ENCODE measurements at places on chromosomes 3 and 15.

DNA sequence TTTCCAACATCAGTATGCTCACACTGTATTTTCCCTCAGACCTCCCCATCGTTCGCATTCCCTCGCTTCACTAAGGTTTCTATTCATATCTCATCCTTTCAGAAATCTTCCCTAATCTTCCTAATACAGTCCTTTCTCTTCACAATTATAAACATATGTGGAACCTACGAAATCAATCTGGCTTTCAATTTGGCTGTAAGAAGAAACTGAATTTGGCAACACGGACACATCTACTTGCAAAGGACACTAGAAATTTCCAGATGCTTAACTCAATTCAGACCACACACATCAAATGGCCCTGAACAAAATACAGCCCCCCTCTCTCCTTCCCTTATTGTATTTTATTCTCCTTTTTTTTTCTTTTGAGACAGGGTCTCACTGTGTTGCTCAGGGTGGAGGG, 39.1 kb upstream of the TM4SF19 start:
- no peak for DNase-seq

- DNase-seq, result no peak
Measured at GRCh38 chr3:147191795-147192385, 214.5 kb downstream of the ZIC4 start.

DNA sequence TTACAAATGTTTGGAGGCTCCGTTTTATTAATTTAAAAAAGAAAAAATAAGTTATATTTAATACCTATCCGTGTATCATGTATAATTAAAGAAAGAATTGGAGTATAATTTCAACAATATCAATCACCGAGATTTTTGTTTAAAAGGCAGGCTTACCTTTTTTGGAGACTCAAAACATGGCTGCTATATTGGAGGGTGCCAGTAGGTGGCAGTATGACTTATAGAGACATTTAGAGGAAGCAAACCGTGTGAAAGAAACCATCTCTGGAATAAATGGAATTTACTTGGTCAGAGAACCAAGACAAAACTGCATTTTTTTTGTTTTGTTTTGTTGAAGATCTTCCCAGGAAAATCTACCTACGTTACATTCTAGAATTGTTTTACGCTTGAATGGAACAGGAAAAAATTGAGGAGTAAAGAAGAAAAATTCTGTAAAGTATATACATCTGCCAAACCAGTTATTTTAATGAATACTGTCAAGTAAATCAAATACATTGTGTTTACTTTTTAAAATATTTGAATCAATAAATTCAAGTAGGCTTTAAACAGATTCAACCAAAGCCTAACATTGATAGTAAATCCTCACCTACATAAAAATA, 802.6 kb upstream of the ALCAM start:
- DNase-seq, result peak; percentile 3

DNA sequence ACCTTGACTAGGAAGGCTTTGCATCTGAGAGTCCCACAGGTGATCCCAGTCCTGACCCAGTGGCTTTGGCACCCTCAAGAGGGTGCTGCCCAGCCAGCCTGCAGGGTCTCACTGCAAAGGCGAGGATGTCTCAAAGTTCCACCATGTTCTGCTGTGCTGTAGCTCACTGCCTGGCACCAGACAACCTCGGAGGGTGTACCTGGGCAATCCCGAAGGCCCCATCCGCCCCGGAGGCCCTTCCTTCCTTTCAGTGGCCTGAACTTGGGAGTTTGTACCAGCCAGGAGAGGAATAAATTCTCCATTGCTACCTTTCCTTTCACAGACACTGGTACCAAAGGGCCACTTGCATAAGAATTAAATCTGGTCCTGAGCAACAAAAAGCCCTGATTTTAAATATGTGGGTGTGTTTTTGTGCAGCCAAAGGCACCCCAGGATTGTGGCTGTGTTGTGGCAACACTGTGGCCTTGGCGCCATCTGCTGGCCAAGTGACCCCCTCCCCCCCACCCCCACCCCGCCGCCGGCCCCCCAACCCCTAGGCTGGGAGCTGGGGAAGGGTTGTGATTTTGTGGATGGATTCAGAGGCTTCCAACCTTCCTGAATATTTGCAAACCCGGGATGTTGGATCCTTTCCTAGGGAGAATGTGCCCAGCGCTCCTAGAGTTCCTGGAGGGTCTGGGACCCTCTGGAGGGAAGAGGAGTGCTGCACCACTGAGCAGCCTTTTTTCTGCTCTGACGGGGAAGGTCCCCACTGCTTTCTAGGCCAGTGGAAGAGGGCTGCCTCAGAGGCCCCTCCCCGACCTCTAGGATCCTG, 9.7 kb upstream of the PTPN23 start:
- DNase-seq, result no peak

DNA sequence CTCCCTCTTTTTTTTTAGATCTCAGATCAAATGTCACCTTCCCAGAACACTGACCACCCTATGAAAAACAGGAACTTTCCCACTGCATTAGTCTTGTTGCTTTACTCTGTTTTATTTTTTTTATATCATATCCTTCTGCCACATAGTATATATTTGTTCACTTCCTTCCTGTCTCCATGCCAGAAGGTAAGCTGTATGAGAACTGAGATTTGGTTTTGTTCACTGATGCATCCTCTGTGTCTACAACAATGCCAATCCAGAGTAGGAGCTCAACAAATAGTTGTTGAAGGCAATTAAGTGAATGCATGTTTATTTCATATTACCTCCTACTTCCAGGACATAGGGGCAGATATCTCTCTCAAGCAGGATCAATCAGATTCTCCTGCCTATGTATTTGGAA, 114.4 kb downstream of the TPRG1 start:
- no peak for DNase-seq

GRCh38 chr15:40929660-40930429, 705 bp downstream of the DLL4 start:
- DNase-seq, result no peak

GRCh38 chr3:63655519-63655918, 3.0 kb downstream of the SNTN start:
- DNase-seq, result no peak

- no peak for DNase-seq
Measured at GRCh38 chr15:62173215-62173614, 8.1 kb upstream of the C2CD4B start.

GRCh38 chr3:66398228-66399025, 102.4 kb downstream of the LRIG1 start:
- DNase-seq, result no peak

DNA sequence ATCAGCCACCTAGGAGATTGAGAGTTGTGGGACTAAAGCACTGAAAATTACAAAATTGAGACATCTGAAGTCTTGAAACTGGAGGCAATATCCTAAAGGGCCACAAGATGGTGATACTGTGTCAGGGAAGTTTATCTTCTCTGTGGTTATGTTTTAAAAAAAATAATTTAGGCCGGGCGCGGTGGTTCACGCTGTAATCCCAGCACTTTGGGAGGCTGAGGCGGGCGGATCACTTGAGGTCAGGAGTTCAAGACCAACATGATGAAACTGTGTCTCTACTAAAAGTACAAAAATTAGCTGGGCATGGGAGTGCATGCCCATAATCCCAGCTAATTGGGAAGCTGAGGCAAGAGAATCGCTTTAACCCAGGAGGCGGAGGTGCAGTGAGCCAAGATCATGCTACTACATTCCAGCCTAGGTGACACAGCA, 17.9 kb upstream of the NIT2 start:
- peak; percentile 31 for DNase-seq

DNA sequence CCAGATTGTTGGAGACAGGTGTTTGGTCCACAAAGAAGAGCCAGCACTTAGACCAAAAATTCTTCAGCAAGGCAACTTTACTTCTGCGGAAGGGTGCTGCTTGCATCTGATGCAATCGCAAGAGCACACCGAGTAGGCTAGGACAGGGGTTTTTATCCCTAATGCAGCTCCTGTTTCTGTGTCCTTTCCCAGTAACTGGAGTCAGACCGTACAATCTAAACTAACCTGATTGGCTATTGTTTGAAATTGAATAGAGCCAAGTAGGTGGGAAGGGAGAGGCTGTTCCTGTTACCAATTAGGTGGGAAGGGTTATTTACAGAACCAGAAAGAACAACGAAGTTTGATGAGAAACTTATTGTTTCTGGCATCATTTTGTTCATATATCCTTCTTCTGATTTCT, 77.6 kb downstream of the CHCHD4 start:
- DNase-seq, result no peak

DNA sequence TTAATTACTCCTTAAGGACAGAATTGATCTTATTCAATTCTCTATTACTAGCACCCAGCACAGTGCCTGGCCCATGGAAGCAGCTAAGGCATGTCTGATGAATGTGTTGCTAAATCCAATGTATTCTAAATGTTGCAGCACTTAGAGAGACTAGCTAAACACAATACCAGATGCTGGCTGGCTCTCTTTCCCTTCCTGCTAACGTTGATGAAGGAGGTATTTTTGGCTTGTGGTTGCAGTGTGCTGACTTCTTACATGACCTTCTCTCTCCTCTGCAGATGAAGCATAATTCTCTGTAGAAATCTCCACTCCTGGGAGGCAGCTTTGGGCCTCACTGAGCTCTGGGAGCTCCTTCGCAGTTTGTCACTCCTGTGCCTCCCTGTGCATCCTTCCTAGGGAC, 183.6 kb downstream of the PEX5L start:
- no peak for DNase-seq

DNA sequence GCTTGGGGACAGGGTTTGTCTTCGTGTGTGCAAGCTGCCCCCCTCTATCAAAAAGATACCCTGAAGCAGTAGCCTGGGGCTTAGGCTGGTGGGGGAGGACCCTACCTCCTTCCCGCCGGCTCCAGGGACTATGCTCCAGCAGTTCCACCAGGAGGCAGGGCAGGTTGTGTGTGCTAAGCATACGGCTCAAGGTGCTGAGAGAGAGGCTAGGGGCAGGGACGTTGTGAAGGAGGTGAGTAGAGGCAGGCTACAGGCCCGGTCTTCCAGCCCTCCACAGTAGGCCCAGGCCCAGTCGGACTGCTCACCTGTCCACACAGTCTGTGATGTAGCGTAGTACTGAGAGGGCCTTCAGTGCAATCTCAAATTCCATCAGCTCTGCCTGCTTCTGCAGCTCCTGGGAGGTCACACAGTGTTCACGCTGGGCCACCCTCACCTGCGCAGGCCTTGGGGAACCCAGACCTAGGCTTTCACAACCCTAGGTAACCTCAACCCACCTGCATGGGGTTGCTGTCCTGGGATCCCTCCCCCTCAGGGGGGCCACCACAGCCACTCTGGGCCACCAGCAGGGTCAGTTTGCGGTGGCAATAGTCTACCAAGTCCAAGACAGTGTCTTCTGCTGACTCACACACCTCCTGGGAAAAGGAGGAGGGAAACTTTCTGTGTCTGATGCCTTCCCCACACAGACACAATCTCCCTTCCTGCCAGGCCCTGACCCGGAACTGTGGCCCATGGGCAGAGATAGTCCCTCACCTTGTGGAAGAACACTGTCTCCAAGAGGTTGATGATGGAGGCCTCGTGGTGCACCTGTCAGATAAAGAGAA, 2.4 kb upstream of the RASSF1 start:
- no peak for DNase-seq

DNA sequence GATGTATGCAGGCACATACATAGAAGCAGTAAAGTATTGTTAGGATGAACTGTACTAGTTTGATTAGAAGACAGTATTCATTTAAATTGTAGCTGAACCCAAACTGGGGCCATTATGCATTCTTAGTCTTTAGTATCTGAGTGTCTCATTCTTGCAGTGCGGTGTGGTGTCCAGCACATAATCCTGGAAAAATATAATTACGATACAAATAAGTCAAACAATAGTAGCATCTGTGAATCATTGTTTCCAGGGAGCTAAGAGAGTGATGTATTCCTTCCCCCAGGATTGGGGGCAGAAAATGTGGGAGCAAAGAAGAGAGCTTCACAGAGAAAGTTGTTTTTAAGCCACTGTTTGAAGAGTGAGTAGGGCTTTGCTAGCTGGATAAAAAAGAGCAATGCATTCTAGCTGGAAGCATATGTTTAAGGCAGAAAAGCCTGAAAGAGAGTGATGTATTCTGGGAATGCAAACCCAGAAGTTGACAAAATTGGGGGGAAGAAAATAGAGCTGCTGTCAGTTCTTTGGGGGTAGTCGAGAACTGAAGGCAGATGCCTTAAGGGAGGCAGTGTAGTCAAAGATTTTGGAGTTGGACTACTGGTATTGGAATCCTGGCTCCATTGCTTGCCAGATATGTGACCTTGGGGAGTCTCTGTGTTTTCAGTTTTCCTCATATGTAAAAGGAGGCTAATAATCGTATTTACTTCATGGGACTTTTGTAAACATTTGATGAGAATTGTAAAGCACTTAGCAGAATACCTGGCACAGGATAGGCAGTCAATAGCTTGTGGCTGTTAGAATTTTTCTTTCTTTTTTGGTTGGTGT, 14.1 kb downstream of the SLMAP start:
- no peak for DNase-seq

GRCh38 chr3:159886050-159886449, 102.6 kb upstream of the IL12A start:
- DNase-seq, result no peak

GRCh38 chr3:195224980-195225580, 45.9 kb downstream of the XXYLT1 start:
- no peak for DNase-seq

DNA sequence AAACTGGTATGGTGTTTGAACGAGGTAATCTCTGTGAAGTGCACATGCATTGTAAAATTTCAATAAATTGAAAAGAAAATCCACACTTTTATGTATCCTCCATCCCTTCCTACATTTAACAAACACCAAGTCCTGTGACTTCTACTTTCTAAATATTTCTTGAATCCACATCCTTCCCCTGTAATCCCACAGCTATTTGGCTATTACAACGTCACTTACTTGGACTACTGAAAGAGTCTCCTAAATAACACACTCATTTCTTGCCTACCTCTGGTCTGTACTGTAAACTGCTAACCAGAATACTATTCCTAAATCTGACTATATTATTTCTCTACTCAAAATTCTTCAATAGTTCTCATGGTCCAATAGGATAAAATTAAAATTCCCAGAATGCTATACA, 176.1 kb downstream of the NEK10 start:
- DNase-seq, result no peak

Data from GF-D8 (cell line).